ENCODE measurements at places on chromosomes 3 and 15.

DNA sequence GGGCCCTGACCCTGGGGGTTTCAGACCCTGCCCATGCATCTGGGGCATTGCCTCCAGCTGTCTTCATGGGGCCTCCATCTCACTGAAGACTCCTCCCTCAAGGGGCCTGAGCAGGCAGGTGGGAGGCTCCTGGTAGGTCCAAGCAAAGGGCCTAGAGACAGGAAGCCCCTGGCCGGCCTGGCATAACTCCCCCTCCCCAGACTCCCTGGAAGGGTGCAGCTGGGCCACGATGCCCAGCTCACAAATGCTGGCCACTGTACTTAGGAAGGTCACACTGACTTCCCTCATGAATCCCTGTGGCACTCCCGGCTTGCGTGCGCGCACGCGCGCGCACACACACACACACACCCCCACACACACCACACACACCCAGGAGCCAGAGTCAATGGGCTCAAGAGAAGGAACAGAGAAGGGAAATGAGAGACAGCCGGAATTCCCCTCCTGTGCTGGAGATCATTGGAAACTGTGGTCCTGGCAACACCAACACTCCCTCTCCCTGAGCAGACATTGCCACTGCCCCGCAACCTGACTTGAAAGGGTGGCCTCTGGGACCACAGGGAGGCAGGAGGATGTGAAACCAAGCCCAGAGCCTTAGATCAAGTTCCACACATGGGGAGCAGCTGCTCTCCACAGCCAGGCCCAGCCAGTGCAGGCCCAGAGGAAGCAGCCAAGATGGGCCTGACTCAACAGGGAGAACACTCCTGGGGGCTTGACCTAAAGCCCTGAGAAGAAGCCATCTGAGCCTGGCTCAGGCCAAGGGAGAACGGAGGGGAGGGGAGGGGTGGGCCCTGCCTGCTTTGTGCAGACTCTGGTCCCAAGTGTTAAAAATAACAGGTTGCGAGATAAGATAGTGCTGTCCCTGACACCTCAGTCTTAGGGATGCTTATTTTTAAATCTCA is 69.7 kb downstream of the SCN5A start:
- no peak for DNase-seq

DNA sequence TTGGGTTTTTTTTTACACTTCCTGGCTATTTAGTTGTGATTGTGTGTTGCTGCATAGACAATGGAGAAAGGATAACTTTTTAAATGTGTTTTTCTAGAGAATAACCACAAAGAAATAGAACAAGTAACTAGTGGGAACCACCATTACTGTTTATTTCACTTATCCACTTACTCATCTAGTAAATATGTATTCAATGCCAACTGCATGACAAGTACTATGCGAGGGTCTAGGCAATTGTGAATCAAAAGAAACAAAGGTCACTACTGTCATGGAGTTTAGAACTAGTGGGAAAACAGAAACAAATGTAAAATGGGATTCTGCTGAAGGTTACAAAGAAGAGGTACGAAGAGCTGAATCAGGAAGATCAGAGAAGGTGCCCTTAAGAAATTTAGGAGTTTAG is 600.9 kb upstream of the ROBO2 start:
- DNase-seq, result no peak

- DNase-seq, result no peak
These were observed 463.9 kb downstream of the EPHA3 start for GRCh38 chr3:89571298-89571697.

DNA sequence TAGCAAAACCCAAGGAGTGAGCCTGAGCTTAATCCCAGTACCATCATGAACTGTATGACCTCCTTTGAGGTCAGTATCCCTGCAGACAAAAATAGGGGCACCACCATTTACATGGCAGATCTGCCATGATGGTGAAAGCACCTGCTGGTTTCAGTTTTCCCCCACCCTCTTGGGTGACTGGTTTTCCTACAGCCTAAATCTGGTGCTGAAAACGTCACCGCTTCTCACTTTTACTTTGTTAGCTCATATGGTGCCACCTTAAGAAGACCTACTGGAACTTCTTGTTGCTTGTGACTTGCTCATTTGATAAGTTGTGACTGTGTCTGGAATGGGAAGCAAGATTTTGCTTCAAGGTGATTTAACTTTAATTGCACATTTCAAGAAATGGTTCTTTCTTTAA is 5.1 kb downstream of the PPP1R2 start:
- DNase-seq, result no peak

DNA sequence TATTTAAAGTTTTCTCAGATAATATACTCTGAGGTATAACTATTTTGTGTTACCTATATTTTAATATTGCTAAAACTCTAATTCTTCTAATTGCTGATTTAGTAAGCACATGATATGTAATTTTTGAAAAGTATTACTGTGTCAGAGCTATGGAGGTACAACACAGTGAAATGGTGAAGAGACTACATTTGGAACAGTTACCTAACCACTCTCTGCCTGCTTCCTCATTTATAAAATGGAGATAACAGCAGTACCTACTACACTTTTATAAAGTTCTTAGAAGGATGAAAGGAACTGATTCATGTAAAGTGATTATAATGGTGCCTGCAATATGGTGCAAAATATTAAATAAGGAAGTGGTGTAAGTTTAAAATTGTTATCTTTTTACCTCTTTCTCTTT is 16.3 kb upstream of the NEK10 start:
- DNase-seq, result no peak

DNA sequence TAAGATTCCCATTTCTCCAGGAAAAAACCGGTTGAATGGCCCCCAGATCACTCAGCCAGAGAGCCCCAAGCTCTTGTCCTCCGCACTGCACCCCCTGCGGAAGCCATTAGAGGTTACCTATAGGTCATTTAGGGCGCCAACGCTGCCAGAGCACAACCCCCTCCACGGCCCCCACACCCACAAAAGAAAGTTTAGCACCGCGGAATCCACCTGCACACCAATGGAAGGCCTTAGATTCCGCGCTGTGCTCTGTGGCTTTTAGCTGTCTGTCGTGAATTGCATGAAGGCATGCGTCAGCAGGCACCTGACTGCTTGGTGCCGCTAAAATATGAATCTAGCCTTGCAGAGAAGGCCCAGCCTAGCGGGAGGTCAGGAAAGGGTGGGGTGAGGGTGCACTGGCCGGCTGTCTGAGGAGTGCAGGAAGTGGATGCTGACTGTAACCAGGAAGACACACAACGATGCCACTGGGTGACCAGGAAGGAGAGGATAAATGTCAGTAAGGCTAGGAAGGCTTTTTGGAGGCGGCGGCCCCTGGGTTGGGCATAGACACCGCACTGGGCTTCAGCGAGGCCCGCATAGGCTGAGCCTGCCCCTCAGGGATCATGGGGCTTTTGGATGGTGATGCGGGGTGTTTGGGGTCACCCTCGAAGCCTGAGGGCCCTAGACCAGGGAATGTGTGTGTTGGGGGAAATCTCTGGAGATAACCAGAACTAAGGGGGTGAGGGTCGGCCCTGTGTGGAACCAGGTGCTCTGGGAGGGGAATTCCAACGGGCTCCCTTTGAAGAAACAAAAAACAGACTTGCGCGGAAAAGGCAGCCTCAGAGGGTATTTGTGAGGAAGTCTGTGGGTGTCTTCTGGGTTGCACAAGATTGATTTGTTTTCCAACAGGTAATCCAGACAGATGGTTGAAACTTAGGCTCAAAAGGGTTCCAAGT is 976 bp upstream of the NUP210 start:
- DNase-seq, result peak; percentile 77

DNA sequence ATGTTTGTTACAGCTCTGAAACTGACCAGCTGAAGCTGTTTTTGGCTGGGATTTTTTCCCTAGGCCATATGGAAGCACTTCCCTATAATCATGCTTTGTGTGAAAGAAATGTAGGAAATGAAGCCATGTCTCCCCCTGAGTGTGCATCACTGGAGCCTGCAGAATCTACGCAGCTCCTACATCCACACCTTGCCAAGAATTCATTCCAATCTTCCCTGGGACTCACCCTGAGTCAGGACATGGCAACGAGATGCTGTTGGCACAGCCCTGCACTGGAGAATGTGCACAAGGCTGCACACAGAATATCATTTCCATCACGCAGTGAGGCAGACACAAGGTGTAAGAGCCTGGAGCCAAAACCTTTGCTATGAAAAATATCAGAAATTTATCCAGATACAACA is 189.5 kb downstream of the ADAMTSL3 start:
- no peak for DNase-seq

- DNase-seq, result no peak
These were observed 55.2 kb downstream of the KCNAB1 start for GRCh38 chr3:156175570-156175969.

GRCh38 chr3:150327678-150328653 is 80.1 kb upstream of the TSC22D2 start:
- DNase-seq, result no peak

DNA sequence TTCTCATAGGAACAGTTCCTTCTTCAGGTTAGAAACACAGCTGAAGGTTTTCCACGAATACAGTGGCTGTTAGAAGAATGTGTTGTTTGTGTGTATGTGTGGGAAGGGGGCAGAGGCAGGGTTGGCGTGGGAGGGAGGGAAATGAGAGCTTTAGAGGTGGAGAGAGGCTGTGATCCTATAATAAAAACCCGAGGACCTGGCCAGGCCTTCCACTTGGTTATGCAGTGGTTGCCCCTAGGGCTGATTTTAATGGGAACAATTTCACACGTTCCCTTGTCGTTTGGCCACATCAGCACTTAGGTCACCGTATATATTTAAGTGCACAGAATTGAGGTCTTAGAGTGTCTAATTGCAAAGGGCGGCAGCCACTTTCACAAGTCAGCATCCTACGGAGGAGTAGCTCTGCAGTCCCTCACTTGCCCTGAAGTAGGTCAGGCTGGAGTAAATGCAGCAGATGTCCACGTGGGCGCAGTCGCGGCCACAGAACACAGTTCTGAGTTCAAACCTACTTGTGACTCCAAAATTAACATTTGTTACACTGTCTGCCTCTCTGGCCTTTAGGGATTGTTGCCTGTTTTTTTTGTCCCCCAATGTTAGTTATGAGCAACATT is 85.6 kb downstream of the PDCD6IP start:
- no peak for DNase-seq

DNA sequence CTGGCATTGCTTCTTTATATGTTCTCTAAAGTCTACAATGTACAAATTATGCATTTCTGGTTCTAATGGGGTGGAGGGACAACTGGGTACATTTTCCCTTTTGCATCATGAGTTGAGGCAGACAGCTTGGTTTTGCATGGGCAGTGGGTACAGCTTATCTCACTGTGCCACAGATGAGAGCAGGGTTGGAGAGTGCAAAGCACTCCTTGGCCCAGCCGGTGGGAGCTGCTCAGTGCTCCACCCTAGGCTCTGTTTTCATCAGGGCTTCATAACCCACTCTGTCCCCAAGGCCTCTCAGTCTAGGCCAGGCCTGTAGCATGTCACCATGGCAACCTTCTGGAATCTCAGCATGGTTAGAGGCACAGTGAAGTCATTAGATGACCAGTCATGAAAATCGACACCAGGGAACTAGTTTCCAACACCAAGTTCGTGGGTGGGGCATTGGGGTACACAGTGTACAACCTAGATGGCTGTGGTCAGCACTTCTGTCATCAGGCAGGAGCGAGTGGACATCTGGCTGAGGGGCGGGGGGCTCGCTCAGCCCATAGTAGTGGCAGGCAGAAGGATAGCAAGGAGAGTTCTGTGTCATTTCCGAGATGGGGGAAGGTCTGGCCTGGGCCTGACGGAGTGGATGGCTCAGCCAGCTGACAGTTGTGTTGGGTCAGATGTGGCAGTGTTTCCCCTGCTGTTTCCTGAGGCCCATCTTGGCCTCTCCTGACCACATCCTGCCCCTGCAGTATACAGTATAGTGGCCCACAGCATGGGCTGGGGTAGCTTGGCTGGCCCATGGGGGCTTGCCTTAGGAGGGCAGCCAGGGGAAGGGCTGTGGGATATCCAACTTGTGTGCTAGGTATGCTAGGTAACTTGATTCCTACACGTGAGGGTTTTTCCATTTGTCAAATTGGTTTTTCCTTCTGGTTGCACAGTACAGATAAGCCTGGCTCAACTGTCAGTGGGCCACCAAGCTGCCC is 75.7 kb upstream of the PRR23C start:
- peak; percentile 55 for DNase-seq

DNA sequence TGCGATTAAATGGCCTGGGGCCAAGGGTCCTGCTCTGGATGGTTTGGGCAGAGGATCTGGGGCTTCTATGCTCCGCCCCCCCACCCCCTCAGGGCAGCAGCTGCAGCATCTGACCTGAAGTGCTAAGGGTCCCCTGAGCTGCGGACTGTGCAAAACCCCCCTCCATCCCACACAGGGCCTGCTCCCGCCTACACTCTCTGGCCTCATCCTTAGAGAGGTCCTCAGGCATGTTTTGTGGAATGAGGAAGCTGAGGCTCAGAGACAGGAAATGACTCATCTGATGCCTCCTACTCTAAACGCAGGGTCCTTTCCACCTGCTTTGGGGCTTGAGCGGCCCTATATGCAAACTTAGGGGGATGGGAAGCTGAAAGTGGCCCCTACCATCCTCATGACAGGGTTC is 59.5 kb upstream of the CTSH start:
- DNase-seq, result peak; percentile 67

GRCh38 chr3:119333773-119334509 is 39.8 kb downstream of the ARHGAP31 start:
- no peak for DNase-seq

GRCh38 chr15:71187526-71187925 is 72.3 kb downstream of the THSD4 start:
- no peak for DNase-seq

GRCh38 chr3:43892061-43892460 is 201.3 kb downstream of the ABHD5 start:
- no peak for DNase-seq

DNA sequence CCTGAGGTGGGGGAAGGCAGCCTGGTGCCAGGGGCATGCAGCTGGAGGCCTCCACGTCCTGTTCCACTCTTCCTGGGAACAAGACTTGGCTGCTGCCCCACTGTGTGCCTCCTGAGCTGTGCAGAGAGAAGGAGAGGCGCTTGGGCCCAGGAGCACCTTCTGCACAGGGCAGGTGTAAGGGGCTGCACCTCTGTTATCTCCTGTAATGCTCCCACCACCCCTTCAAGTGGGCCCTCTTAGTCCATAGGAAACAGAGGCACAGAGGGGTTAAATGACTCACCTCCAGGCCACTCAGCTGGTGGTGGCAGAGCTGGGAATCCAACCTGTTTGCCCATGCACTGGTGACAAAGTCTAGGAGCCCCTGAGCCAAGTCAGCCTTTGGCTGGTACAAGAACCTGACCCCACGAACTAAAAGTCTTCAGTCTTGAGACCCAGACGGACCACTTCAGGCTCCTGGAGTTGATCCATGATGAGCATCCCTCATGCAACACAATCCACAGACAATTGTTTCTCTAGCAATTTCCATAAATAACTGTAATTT is 93.2 kb downstream of the IQSEC1 start:
- DNase-seq, result no peak

DNA sequence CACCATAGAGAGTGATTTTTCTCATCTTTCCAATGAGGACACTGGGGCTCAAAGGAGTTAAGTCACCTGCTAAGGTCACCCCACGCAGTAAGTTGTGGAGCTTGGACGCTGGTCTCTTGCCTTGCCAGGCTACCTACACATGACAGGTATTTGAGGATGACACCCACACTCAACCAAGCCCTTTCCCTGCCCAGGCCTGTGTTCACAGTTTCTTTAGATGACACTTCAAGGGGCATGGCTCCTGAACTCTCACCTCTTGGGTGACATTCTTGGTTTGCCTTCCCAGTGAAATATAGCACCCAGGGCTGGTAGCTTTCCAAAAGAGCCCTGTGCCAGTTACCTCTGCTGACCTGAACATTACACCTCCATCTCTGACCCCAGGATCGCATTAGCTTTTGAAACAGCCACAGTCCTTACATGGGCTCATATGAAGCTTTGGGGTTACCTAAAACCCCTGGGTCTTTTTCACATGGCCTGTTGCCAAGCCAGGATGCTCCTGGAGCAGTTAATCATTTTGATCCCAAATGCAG is 148.0 kb downstream of the RPLP1 start:
- no peak for DNase-seq
